ENCODE measurements at places on chromosomes 7 and 10.

- DNase-seq = no peak
Measured at GRCh38 chr7:16063716-16064675, 357.3 kb downstream of the CRPPA start.

- no peak for DNase-seq
Measured at GRCh38 chr7:72706521-72706920, 121.5 kb downstream of the TYW1B start.

- no peak for DNase-seq
Measured at GRCh38 chr10:14822879-14823755, 14.7 kb downstream of the CDNF start.

- DNase-seq = peak; percentile 11
Measured at GRCh38 chr10:23095966-23096801, 805 bp downstream of the MSRB2 start.

GRCh38 chr7:131095346-131095745 lies 232.3 kb upstream of the MKLN1 start:
- no peak for DNase-seq

DNA sequence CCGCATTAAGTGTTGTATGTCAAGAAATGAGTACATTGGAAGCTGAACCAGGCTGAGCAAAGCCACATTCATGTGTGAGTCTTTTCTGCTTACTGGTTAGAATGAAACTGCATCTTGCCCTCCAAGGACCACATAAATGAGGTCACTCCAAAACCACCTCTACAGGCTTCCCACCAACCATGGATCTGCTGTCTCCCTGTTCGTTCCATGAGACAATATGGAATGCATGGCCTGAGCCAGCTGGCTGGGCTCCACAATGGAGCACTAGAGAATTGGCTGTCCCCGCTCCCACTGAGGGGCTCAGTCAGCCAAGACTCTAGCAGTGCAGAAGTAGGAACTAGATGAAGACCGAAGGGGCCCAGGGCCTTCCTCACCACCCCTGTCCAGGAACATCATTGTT lies 120.8 kb downstream of the TNS3 start:
- DNase-seq = no peak

GRCh38 chr7:158991824-158992621 lies 135.7 kb downstream of the DYNC2I1 start:
- no peak for DNase-seq

DNA sequence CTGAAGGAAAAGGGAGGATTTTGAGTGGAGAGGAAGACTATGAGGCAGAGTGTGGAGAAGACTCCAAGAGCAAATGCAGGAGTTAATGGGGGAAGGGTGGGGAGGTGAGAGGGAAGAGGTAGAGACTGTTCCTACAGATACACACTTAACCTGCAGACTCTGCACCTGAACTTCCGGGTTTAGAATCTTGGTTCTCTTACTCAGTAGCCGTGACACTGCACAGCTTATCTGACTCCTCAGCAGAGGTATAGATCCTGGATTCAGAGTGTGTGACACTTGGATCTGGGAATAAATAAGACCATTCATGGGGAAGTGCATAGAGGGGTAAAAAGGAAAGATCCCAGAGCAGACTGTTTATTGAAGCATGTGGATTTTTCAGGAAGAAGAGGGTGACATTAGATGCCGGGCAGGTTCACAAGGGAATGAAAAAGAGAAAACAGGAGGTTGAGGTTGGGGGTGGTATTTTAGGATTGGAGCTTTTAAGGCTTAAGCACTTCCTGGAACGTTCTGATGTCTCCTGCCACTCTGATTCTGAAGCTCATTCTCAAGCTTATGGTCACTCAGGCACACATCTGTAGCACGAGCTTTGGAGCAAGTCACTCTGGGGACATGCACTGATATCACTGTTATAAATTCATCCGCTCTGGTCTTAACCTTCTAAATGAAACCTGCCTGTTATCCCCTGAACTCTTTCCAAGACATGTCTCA lies 5.7 kb upstream of the ZC3HAV1L start:
- DNase-seq = no peak

GRCh38 chr7:14551310-14551709 lies 351.2 kb downstream of the DGKB start:
- DNase-seq = no peak

DNA sequence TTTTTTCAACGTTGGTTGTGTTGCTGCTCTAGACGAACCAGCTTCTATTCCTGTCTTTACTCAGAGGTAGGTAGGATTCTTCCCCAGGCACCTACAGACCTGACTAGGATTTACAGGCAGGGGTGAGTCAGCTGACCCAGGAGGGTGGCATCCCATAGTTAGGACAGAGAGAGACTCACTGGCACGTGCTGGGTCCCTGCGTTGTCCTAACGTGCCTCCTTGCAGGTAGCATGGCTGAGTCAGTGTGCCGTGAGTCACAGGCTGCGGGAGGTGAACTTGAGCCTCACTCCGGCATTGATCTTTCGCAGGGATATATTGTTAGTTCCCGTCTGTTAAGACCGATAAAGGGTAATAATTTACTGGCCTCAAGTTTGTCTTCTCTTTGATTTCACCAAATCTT lies 96.5 kb downstream of the PFKFB3 start:
- DNase-seq = peak; percentile 59

GRCh38 chr10:34015700-34016099 lies 681.2 kb upstream of the NRP1 start:
- DNase-seq = no peak

DNA sequence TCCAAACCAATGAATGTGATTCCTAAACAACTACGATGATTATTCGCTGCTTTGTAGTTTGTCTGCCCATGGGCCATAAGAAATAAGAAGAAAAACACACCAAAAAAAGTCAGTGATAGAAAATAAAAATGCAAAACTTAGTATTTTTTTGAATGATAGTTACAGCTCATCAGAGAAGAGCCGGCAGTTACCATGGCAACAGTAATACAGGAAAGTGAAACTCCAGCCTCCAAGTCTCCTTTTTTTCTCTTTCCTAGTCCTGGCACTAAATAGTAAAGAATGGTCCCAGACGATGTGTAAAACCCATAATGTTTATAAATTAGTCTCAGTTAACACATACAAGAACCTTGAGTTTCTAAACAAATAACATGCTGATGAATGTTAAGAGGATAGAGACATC lies 21.6 kb upstream of the LHFPL3 start:
- no peak for DNase-seq

DNA sequence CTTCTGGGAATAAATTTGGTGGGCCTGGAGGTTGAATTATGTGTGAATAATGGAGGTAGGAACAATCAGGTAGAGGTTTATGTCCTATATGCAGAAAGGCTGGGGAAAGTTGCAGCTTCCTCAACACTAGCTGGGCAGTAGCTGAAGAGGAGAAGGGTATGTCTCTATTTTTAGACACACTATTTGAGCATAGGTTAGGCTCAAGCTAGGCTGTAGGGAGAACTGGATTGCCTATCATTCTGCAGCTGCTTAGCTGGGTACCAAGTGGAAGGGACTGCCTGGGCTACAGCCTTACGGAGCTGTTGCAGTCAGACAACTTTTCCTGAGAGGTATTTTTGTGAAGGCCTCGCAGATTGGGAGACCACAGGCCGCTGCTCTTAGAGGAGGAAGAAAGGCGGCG lies 67.9 kb downstream of the DENND11 start:
- DNase-seq = no peak

DNA sequence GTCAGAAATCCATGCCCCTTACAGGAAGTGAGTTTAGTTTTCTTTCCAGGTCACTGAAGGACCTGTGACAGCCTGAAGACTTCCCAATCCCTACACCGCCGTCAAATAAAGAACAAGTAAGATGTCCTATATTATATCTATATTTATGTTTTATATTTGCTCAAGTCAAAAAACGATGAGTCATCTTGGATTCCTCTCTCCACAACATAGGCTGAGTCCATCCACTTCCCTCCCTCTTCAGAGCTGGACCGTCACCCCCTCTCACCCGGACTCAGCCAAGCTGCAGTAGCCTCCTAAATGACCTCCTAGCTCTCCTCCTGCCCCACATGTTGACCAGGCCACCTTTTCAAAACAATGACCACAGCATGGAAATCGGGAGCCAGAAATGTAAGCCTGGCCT lies 53.5 kb downstream of the GLI3 start:
- DNase-seq = no peak

DNA sequence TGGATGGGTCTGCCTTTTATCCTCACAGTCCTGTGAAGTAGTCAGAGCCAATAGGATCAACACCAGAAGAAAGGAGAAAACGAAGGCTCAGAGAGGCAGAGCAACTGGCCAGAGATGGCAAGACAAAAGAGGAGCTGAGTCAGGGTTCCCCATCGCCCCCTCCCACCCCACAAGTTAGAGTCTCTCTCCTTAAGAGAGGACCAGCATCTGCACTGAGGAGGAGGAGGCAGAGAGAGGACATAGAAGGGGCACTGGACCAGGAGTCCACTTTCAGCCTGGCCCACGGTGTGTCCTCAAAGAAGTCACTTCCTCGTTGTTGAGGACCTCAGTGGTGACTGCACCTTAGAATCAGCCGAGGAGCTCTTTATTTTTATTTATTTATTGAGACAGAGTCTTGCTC lies 11.6 kb downstream of the SPOCK2 start:
- no peak for DNase-seq

- DNase-seq = peak; percentile 10
Measured at GRCh38 chr10:11610826-11611247, 613 bp downstream of the USP6NL start.

DNA sequence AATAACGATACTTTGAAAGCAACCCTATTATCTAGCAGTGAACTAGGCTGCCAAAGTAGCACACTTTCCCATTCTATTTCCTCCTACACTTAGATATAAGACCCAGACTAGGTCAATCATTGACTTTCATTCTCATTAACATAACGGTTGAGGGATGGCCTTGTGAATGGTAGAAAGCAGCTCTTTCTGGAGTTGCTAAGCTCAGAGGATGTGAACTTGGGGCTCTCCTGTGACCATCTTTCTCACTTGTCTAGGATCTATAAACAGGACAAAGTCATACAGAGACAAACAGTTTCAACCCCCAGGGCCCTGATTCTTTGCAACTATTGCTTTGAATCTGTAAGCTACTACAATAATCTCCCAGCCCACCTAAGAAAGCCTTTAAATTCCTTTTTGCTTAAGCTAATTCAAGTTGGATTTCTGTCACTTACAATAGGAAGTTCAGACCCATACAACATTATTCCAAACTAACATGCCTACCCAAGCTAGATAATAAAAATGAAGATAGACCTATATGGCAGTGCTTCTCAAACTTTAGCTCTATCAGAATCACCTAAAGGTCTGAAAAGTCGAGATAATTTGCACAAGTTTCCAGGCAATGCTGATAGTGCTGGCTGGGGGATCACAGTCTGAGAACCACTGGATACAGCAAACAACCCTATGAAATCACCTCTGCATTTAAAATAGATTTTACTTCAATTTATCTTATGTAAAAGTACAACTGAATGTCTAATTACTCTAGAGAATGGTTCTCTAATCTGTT lies 16.7 kb downstream of the P4HA1 start:
- no peak for DNase-seq

DNA sequence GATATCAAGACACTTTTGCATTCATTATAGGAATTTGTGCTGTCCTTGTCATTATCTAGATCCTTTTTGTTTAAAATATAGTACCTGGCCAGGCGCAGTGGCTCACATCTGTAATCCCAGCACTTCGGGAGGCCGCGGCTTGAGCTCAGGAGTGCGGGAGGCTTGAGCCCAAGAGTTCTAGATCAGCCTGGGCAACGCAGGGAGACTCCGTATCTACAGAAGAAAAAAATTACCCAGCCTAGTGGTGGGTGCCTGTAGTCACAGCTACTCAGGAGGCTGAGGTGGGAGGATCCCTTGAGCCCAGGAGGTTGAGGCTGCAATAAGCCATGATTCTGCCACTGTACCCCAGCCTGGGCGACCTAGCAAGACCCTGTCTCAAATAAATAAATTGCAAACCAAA lies 621 bp upstream of the MORN4 start:
- no peak for DNase-seq

DNA sequence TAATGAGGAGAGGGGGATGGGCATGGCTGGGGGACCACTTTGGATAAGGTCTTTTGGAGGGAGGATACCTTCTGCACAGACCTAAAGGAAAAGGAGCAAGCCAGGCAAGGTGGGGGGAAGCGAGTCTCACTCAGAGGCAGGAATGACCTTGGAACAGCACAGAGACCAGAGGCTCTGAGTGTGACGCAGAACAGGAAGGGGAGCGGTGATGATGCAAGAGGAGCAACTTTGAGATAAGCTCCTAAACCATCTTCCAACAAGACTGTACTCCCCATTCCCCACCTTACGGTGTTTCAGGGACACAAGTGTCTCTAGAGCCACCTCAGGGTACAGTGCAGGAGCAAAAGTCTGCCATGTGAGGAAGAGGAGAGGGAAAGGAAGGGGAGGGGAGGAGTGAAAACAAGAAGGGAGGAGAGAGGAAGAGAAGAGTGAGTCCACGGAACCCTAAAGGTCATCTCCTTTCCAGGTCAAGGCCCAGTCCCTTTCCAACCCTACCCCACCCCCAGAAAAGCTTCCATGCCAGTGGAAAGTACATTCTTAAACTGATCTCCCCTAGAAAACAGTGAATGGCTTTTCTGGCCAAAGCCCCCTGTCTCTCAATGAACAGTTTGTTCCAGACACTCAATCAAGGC lies 54.1 kb downstream of the JAZF1 start:
- no peak for DNase-seq

DNA sequence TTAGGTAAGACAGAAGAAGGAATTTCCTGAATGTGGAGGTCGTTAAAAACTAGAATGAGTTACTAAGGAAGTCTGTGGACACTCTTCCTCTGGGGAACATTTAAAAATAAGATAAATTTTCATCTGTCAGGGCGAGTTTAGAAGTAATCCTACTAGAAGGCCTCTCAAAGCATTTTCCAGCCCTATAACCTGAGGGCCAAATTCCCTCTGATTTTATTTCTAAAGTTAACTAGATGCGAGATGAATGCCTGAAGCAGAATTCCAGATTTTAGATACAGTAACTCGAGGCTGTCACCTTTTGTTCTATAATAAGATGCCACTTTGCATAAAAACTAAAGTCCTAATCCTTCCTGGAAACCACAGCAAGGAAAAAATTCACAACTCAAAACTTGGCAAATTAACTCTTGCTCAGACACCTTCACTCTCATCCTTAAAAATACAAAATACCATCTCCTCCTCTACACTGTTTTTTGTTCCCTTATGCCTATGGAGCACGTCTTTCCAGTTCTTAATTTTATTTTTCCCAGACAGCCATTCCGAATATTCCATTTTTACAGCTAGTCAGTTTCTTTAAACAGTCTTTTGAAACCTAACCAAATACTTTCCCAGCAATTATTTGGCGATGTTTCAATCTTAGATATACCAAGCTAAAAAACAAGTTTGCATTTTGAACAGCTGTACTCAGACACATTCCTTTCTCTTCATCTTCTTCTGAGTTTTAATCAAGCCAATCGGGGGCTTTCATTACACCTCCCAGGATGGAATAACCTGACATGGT lies 420.7 kb upstream of the NFE2L3 start:
- DNase-seq = no peak

DNA sequence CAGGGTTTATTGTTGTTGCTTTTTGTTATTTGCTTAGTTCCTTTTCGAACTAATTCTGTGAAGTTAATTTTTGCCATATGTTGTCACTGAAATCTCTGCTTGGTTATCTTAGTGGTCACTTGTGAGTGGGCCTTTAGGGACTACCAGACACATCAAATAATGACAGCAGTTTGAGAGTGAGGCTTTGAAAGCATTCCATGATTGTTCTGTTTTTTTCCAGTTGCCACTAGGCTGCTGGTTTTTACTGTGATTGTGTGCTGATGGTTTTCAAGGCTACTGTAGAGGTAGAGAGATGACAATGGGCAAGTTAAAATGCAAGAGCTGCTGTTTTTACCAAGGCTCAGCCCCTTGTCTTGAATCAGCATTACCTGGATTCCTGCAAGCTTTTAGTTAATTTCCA lies 20.0 kb downstream of the SEPTIN7 start:
- no peak for DNase-seq

Measured in stimulated activated CD4-positive, alpha-beta T cell treated with anti-CD3 and anti-CD28 coated beads, Interleukin-15, amount 100 ng/mL, for 48 hours (primary cell).